ENCODE measurements at places on chromosomes 5 and 9. TPM values are rescaled to one million over a fixed set of nuclear protein-coding genes. Genes with fewer than 3 reads are reported as not detected.

GRCh38 chr9:137002646-137003041, 6.3 kb upstream of the CLIC3 start:
- DNase-seq: no peak

- no peak for DNase-seq
Measured at GRCh38 chr5:74866596-74867162, 492 bp upstream of the FAM169A start.

- DNase-seq: no peak
Measured at GRCh38 chr5:139611703-139612584, 36.2 kb upstream of the CXXC5 start.

GRCh38 chr5:172941067-172941516, 18.1 kb upstream of the RPL26L1 start:
- DNase-seq: no peak

The C8G gene
- total RNA-seq: 1.9 TPM

DNA sequence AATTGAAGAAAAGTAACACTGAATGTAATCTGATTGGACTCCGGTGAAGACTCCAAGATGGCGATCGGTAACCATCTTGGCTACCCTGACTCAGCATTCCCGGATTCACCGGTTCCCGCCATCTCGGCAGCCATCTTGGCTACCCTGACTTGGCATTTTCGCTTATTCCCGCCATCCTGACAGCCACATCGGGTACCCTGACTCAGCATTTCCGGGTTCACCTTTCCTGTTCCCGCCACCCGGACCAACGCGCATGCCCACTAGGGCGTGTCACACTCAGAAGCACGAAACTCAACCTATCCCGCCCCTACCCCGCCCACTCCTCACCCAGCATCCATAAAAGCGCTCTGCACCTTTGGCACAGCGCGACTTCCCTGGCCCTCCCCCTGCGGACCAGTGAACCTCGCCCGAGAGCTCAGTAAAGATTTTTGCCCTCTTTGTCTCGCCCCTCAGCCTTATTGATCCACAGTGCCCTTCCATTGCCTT, 17.2 kb downstream of the SPTLC1 start:
- DNase-seq: peak; percentile 97

DNA sequence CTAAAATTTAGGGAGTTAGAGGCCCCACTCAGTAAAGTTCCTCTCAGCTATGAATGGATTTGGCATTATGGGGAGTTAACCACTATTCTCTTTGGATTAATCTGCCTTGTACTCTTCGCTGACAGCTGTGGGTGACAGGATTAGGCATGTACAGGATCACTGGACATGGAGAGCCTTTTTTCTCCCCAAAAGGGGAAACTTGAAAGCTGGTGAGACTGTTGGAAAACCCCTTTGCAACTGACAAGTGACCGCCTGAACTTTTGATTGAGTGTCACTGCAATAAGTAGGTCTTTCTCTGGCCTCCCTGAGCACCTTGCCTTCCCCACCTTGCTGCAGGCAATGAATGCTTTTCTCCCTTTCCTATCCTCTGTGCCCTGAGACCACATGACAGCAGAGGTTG, 68.3 kb downstream of the ERP44 start:
- no peak for DNase-seq

The PTGS1 gene
- 9.4 TPM for total RNA-seq

DNA sequence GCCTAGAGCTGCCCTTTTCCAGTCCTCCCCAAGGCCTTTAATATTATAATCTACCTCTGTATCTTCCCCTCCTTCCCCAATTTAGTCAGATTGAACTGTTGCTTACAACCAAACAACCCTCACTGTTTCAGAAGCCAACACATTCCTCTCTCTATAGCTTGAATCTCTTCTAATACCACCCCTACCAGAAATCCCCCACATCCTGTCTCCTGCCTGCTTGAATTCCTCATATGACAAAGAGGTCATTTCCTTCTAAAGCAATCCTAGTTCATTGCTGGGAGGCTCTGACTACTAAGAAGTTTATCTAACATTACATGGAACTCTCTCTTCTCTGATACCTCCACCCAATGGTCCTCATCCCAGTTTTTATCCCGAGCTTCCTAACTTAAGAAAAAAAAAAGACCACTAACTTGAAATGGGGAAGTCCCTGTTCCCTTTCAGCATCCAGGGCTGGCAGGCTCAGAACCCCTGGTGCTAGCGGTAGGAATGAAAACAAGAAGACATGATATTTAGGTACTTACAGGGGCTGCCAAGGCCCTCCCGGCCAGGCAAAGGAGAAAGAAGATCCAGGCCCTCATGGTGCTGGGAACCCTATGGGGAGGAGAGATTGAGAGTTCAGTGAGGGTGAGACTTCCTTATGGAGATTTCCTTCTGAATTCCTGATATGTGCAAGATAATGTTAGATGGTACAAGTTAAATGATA, 11.0 kb downstream of the SPARC start:
- DNase-seq: peak; percentile 30

GRCh38 chr9:129289131-129289731, 111.2 kb upstream of the IER5L start:
- peak; percentile 51 for DNase-seq

The GPR150 gene
- total RNA-seq: 0.16 TPM

All from kidney (tissue), 22 donors.